ENCODE measurements at places on chromosomes 2 and 18.

DNA sequence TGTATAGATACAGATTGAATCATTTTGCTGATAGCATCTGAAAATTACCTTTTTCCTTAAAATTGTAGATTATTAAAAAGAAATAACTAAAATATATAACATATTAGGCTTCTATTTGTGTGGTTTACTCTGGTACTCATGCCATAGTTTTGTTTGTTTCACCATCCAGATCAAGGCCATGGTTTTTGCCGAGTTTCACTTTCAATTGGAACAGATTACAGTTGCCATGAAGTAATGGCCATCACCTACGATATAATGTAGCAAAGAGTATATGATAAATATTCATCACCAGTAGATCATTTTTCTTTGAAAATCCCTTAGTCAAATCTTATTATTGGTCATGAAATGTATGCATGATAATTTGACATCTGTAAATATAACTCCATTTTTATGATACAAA, 11.9 kb upstream of the DNAH7 start:
- no peak for DNase-seq

GRCh38 chr2:42171396-42171980, 2.3 kb downstream of the EML4 start:
- DNase-seq: no peak

DNA sequence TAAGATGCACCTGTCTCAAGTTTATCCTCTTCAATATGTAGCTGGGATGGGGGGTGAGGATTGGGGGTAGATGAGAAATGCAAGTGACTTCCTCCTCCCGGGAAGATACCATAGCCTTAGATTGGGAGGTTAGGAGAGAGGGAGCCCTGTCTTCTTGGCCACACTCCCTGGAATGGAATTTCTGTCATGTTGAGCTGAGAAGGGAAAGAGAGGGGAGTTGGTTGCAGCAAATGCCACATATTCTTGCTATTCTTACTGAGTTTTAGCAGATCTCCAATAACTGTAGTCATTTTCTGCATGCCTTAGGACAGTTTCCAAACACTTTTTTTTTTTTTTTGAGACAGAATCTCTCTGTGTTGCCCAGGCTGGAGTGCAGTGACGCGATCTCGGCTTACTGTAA, 35.9 kb downstream of the TAF4B start:
- DNase-seq: no peak

- DNase-seq: no peak
Observed at GRCh38 chr2:132462236-132462635, 45.6 kb downstream of the GPR39 start.

DNA sequence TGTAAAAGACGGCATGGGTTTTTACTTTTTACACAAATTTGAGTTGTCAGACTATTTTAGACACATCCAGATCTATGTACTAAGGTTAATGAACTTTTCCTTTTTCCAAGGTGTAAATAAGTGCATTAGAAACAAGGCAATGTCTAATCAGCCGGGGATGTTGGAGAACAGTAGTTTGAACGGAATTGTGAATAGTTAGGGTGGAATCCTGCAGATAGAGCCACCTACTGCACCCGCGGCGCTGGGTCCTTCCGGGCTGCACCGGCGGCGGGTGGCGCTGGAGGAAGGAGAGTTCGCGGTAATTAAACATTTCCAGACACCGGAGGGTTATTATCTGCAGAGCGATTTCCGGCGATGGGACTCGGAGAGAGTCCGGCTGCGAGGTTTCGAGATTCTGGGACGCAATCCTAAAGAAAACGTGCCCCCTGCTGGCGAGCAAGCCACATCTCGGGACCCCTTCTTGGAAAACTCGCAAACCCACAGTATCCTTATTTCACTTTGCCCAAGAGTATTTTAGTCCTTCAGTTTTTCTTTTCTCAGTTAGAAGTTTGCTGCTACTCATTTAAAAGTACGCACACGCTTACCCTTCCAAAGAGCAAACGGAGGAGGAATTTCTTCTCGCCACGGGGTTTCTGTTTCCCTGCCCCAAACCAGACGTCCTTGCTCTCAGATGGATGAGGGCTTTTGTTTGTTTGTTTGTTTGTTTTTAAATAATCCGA, 4.5 kb upstream of the OSR1 start:
- DNase-seq: peak; percentile 36

GRCh38 chr2:53755121-53755520, 12.5 kb upstream of the CHAC2 start:
- no peak for DNase-seq

DNA sequence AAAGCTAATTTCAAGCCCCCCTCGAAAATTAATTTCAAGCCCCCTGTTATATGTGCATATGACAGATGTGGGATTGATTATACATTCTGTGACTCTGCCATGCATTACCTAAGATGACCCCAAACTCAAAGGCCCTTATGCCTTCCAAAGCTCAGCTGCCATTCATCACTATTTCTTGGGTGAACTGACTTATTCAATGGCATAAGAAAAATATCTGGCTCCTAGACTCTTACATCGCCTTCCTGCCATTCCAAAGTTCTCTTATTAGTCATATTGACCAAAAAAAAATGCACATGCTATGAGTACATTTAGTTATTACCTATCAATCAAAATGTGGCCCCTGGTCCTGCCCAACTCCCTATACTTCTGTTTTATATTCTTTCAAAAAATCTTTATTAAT, 291.8 kb upstream of the CHAC2 start:
- no peak for DNase-seq

GRCh38 chr18:76667603-76668002, 154.8 kb upstream of the ZNF236 start:
- no peak for DNase-seq

DNA sequence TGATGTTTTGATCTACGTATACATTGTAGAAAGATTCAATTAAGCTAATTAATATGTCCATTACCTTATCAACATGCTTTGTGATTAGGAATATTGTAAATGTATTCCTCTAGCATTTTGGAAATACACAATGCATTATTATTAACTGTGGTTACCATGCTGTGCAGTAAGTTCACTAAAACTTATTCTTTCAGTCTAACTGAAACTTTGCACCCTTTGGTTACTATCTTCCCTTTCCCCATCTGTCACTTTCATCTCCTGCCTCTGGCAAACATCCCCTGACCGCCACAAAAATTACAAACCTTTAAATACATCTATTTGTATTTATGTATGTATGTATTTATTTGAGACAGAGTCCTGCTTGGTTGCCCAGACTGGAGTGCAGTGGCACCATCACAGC, 388.0 kb downstream of the NYAP2 start:
- no peak for DNase-seq

GRCh38 chr2:224466304-224466895, 64.5 kb upstream of the FAM124B start:
- no peak for DNase-seq

GRCh38 chr2:58425368-58425767, 184.2 kb upstream of the FANCL start:
- no peak for DNase-seq

- no peak for DNase-seq
Observed at GRCh38 chr2:238502956-238503791, 76.4 kb downstream of the ASB1 start.

DNA sequence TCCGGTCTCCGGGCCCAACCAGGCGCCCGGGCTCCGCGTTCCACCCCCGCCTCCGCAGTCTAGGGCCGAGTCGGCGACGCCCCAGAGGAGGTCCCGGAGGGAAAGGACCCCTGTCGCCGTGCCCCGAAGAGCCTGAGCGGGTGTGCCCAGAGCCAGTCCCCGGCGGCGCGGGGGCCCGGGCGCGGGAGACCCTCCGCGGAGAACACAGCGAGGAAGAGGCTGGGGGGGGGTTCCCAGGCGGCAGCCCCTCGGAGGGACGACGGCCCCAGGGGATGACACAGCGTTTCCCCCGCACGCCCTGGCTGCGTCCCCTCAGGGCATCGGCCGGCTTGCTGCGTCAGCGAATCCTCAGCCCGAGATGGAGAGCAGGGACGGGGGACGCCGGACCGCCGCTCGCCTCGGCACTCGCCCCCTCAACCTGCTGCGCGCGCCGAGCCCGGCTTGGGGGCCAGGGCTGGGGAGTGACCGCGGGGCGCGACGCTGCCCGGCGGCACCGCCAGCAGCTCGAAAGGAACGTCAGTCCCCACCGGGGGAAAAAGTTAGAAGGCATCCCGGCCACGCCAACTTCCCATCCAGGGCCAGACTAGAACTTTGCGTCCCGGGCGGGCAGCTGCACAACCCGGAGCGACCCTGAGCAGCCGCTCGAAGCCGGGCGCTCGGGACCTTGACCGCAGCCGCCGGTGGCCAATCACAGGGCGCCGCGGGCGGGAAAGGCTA, 711 bp downstream of the SFXN5 start:
- peak; percentile 88 for DNase-seq

- no peak for DNase-seq
Observed at GRCh38 chr2:39625927-39626270, 39.8 kb upstream of the TMEM178A start.

GRCh38 chr2:184692141-184692734, 93.9 kb downstream of the ZNF804A start:
- no peak for DNase-seq

DNA sequence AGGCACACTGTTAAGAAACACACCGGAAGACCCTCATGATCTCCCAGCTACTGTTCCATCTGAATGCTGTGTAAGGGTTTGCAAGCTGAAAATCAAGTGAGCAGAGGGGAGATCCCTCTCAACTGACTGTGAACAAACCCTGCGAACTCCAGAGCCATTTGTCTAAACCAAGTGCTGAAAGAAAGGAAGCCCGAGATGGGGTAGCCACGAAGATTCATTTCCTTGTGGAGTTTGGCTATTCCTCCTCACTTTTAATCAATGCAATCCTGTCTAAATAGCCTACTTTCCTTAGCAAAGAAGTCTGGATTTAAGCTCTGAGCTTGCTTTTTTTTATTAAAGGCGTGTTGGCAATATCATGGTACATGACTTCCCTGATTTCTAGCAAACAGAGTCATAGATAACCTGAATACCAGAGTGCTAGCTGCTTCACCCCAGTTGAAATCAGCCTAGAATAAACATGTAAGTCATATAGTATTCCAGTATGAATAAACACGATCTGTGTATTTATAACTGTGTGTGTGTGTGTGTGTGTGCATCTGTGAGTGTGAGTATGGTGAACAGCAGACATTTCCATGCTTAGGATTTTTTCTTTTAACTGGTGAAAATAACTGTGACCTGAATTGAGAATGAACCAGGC, 365.2 kb downstream of the ZNF521 start:
- DNase-seq: no peak

- no peak for DNase-seq
Observed at GRCh38 chr2:74767618-74768017, 66.3 kb upstream of the HK2 start.

All from HL-60 (cell line).